Activated T-helper 9 cell treated with anti-CD3 and anti-CD28 coated beads, Interleukin-2, amount 50 U/mL, for 16 hours (primary cell): ENCODE measurements at places on chromosomes 12 and 14.

GRCh38 chr12:61870658-61871484, 389.3 kb upstream of the USP15 start:
- no peak for DNase-seq

DNA sequence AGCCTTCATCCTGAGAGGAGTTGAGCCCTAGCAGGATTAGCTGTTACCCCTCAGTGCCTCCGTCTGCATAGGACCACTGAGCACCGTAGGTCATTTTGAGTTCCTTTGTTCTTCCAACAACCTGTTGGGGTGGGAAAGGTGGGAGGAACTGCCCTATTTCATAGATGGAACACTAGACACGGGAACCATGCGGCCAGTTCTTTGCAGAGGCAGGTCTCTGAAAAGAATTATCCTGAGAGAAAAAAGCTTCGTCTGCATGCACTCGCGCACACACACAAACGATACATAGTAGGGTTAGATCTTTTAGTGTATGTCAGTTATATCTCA, 28.5 kb downstream of the TRAFD1 start:
- DNase-seq: no peak

- DNase-seq: no peak
These were observed 15.6 kb downstream of the APPL2 start for GRCh38 chr12:105220150-105220928.

DNA sequence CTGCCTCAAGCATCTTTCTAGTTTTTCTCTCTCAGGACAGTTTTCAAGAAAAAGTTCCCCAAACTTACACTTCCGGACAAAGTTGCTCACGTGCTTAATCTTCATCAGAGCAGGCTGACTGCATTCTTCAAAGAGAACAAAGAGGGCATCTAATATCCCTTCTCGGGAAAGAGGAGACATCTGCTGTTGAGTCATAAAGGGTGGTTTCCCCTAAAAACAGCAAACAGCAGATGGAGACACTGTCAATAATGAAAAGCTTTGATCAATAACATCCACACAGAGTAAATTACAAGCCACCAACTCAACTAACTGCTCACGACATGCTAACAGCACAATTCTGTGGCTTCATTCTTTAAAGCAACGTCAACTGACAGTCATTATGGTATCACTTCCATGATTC, 8.1 kb downstream of the CIT start:
- DNase-seq: no peak

DNA sequence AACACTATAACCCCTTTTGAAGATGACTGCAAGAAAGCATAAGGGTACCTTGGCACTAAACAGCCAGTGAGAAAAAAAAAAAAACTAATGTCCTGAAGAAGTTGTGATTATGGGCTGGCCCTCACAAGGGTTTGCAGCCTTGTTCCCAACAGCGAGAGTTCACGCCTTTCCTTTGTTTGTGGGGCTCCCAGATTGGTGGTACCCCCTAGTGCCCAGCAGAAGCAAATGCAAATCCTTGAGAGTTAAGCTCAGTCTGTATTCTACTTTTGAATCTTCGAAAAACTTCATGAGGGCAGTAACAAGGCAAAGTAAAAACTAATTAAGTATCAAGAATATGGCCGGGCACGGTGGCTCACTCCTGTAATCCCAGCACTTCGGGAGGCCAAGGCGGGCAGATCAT, 238.9 kb upstream of the LMO3 start:
- DNase-seq: no peak

GRCh38 chr14:50835280-50835679, 4.3 kb upstream of the NIN start:
- DNase-seq: no peak

DNA sequence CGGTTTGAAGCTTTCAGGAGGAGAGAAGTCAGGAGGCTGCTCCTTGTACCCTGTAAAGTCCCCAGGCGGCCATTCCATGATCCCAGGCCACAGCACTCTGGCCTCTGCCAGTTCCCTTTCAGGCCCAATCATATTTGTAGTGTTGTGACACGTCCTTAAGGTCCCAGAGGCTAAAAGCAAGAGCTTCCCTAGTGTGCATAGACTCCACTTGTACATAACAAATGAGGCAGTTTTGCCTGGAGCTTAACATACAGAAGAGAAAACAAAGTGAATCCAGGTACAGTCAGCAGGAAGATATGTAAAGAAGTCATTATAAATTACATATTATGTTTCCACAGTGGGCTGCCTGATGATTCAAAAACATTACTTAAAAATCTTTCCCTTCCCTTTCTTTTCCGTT, 81.1 kb upstream of the RPH3A start:
- DNase-seq: no peak

- no peak for DNase-seq
These were observed 47.5 kb downstream of the GSC start for GRCh38 chr14:94722397-94722796.

GRCh38 chr12:64943686-64944085, 119.2 kb downstream of the TBC1D30 start:
- no peak for DNase-seq

DNA sequence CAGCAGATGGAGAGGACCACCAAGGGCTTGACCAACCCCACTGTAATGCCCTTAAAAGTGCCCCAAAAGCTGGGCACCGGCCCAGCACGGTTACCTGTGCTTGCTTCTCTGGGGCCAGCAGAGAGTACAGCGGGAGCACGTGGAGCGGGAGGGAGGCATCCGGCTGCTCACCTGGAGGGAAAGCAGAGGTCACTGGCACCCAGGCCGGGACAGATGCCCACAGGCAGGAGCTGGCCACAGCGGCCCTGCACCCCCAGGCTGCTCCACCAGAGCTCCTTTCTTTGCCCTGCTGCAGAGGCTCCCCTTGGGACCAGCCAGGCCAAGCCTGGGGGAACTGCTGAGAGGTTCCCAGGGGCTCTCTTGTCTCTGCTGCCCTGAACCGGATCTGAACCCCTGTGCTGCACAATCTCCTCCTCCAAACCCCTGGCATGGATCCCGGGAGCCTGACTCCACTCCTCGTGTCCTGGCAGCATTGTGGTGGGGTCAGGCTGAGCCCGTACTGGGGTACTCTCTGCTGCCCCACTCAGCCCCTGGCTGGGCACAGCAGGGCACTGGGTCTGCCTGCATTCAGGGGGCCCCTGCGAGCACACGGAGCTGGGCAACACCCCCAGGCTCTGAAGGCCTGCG, 24.0 kb downstream of the DHX37 start:
- DNase-seq: no peak

DNA sequence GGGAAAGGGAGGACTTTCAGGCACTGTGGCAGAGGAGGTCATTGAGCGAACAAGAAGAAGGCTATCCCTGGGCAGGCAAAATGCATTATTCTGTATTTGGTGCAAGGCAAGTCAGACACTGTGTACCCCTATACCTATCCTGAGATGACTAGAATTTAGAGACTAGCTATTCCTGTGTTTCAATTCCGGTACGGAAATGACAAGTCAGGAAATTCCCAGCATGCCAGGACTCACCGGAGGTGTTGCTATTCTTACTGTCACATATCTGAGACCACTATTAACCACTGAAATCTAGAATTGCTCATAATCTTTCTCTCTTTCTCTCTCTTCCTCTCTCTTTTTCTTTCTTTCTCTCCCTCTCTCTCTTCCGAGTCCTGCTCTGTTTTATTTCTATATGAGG, 297.1 kb downstream of the PDZRN4 start:
- no peak for DNase-seq

- DNase-seq: no peak
These were observed 63.0 kb downstream of the GNS start for GRCh38 chr12:64696080-64696741.

DNA sequence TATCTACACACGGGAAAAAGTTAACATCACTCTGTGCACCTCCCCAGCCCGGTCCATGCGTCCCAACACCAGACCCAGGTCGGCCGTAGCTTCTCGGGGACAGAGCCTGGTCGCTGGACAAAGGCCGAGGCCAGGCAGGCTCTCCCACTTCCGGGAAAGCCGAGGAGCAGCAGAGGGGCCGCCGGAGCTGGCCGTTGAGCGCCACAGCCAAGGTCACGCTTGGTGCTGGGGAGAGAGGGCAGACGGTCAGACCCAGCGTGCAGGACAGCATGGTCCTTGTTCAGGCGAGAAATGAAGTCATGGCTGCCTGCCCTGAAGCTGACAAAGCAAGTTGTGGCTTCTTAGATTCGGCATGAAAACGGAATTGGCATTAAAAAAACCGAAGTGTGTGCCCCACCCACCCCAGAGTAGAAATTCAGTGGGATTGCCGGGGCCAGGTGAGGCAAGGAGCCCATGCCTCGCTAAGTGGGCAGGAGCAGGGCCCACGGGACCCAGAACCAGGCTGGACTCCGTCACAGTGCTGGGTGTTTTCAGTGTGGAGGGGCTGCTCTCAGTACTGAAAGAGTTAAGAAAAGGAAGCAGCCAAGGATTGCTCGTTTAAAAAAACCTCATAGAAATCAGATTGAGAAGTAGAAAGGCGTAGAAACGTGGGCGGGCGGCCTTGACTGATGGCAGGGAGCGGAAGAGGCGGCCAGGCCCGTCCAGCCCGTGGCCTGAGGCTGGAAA, 4.3 kb downstream of the ARL6IP4 start:
- DNase-seq: no peak

DNA sequence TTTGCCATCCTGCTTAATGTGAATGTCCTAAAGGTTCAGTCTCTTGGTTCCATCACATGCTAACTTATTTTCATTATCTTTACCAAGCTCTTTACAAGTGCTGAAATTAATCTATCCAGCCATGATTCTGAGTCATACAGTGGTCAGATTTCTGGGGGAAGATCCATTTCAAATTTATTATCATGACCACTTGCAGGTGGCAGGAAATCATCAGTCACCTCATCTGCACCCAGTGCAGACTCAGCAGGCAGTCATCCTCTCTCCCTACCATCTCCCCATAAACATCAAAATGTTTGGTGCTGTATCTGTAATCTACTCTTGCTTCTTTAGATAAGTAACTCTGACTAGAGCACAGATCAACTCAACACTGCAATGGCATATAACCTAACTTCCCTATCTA, 23.5 kb downstream of the ATG14 start:
- no peak for DNase-seq

- no peak for DNase-seq
These were observed 414.5 kb downstream of the PCNX1 start for GRCh38 chr14:71321574-71322315.

- DNase-seq: no peak
These were observed 62.7 kb upstream of the RPH3A start for GRCh38 chr12:112728864-112729263.

GRCh38 chr14:68943107-68943506, 36.0 kb downstream of the ACTN1 start:
- no peak for DNase-seq

- no peak for DNase-seq
These were observed 69.5 kb upstream of the DICER1 start for GRCh38 chr14:95226801-95227200.

- no peak for DNase-seq
These were observed 124.3 kb downstream of the FOXN3 start for GRCh38 chr14:89292579-89293313.

DNA sequence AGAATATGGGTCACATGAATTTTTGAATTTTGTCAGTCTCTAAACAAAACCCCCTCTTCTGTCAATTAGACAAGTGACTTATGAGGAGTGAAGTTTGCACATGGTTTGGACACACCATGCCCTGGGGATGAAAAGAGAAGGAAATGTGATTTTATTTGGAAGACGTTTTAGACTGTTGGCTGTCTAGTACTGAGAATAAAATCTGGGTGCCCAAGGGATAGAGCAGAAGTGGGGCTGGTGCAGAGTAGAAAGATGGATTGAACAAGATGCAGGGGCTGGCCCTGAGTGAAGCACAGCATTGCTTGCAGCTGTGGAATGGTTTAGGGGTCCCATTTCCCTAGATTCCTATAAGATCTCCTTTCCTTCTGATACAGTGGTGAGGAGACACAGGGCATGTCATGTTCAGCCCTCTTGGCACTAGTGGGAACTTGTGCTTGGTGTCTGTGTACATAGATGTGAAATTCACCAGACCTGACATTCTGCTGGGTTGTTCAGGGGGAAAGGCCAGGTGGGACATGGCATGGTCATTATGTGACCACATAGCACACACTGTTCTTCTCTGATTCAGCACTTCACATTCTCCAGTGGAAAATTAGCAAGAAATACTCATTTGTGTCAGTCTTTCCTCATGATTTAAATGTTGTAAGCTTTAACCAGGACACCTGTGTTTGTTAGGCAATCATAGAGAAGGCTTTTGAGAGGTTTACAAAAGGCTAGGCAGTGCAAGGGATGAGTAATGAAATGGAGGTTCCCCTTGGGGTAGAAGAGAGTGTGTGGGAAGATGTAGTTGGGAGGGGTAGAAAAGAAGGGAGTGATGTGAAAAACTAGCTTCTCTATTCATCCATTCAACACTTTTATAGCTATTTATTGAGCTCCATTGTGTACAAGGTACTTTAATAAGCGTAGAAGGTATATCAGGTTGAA, 202.3 kb upstream of the IGF1 start:
- no peak for DNase-seq

GRCh38 chr14:54599966-54600716, 33.2 kb downstream of the SAMD4A start:
- no peak for DNase-seq

DNA sequence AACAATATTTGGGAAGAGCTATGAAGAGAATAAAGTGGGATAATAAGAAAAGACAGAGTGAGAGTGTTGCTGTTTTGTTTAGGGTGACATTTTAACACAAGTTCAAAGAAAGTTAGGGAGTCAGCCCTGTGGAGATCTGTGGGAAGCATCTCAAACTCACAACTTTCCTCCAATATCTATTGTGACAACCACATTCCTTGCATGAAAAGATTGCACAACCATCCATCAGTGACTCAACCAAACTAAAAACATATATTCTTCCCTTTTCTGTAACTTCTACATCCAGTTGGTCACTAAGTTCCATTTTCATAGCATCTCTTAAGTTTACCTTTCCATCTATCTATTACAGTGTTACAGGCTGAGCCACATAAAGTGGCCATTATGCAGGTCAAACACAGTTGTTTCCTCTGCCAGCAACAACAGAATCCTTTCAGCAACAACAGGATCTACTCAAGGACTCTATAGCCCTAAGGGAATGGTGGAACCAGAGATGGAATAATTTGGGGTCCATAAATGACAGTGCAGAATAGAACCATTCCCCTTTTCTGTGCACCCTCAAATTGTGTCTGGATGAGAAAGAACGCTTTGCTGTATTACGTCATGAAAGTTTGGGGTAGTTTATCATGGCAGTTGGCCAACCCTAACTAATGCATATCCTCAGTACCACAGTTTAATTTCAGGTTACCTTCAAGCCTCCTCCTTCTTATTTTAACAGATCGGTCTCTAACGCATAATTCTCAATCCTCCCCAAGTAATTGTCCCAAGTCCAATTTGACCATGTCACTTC, 118.8 kb downstream of the ST8SIA1 start:
- no peak for DNase-seq

DNA sequence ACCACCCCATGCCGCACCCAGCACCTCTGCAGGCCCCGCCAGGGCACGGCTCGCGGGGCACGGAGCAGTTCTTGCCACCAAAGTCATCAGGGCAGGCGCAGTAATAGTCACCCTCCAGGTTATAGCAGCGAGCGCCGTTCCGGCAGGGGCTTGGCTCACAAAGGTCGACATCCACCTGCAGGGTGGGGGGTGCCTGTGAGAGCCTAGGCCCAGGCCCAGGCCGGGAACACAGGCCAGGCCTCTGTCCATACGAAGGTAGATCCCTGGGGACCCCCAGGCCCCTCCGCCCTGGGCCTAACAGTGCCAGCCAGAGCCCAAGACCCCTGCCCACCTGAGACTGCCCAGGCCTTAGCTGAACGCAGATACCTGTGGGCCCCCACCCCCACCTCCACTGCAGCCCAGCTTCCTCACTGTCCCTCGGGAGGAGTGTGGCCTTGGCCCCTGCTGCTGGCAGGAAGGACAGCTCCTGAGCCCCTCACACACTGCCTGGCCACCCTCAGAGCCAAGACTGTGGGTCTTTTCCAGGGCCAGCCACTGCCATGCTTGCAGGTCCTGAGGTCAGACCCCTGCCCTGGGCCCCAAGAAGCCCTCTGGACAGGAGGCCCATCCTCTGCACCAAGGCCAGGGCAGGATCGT, 19.3 kb downstream of the JAG2 start:
- DNase-seq: no peak
